ENCODE measurements at places on chromosomes 7 and 10. TPM values are rescaled to one million over a fixed set of nuclear protein-coding genes. Genes with fewer than 3 reads are reported as not detected.

DNA sequence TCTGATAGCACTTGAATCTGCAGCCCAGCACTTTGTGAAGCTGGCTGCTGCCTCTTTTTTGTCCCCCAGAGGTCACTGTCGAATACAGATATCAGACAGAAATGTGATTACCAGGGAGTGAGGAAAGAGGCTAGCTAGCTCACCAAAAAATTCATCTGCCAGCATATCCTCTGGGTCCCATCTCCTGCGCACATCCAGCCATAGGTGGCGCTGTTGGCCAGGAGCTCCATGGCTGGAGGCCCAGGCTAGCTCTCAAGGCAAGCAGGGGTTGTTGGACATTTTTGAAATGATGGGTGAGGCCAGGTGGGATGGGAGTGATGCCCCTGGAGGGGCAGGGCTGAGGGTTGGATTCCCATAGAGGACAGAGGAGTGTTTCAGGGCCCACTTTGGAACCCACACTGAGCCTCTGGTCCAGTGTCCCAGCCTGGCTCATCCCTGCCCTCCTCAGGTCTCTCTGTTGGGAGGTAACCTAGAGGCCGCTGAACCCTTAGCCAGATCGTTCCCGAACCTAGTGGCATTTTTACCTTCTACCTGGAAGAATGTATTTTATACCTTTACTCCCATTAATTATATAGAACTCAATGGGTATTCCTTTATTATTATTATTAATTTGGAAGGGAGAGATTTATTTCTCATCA is 14.8 kb downstream of the DPCD start:
- peak; percentile 46 for DNase-seq

DNA sequence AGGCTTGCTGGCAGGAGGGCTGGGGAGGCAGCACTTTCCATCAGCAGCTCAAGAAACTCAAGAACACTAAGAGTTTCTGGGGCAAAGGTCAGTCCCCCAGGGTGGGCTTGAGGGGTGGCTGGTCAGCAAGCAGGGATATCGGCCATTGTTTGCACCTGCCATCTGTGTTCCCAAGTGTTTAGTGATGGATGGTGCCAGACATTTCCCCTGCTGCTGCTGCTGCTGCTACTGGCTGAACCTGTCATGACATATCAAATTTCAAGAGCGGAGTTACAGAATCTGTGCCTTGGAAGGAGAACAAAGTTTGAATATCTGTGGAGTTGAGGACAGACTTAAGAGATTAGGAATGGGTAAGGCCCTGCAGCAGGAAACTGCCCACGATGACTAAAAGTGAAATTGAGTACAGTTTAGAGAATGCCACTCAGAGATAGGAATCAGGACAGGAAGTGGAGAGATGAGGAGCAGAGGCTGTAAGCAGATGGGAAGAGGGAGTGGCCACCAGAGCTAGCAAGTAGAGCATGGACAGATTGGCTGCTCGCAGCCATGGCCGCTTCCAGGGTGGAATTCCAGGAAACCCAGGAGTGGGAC is 39.2 kb upstream of the PPP1R3C start:
- DNase-seq, result no peak

- peak; percentile 20 for DNase-seq
Observed at GRCh38 chr10:102652170-102652916, 8.1 kb downstream of the TRIM8 start.

DNA sequence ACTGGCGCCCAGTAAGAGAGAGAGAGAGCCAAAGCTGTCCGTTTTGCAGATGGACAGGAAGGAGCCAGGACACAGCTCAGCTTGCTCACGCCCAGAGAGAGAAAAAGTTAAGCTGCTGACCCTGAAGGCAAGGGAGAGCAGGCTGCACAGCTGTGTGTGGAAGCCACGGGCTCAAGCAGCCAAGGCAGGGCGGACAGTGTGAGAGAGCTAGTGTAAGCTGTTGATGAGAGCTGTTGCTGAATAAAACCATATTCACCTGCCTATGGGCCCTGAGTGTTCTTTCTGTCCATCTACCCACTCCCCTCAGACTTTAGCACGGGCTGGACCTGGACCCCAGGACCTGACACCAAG is 5.4 kb downstream of the INMT start:
- no peak for DNase-seq

DNA sequence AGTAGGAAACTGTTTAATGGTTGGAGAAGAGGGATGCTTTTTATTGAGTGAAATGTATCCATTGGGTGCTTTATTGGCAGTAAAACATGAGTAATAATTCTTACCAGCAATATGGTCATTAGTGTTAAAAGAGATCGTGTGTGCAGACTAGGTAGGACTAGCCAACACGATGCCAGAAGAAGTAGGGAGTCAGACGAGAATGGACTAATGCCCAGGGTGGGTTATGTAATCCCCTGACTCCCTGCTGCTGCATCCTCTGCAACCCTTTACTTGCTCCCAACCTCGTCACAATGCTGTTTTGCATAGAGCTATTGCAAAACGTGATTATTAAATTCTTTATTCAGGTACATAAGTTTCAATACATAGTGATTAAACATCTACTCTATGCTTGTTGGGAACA is 1213.7 kb downstream of the GATA3 start:
- no peak for DNase-seq

- DNase-seq, result peak; percentile 36
Observed at GRCh38 chr7:2732959-2733584, 45.1 kb downstream of the AMZ1 start.

GRCh38 chr7:1845536-1846311 is 175.6 kb downstream of the ELFN1 start:
- peak; percentile 86 for DNase-seq

DNA sequence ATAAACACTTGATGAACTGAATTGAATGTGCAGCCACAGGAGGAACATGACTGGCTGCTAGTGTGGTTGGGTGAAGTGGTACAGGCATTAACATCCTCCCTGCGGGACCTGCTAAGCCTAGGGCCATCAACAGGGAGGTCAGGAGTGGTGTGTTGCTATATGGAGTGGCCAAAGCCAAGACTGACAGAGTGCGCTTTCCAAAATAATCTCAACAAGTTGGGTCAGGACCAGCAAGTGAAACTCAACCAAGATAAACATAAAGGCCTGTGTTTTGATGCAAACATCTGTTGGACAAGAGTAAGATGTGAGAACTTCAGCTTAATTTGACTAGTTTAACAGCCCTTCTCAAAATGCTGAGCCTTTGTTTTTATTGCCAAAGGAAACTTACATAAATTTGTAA is 97.7 kb downstream of the WDFY4 start:
- no peak for DNase-seq

The OR6B1 gene
- total RNA-seq, result not detected

The DIP2C gene
- total RNA-seq, result 47.9 TPM

The EBLN1 gene
- total RNA-seq, result not detected

The IFIT1B gene
- total RNA-seq, result not detected

The CDHR3 gene
- 1.9 TPM for total RNA-seq

The BCAP29 gene
- 69.0 TPM for total RNA-seq

The TMEM236 gene
- total RNA-seq, result 0.07 TPM

All from chondrocyte (in vitro differentiated cells).